ENCODE measurements at places on chromosomes 16 and 17.

DNA sequence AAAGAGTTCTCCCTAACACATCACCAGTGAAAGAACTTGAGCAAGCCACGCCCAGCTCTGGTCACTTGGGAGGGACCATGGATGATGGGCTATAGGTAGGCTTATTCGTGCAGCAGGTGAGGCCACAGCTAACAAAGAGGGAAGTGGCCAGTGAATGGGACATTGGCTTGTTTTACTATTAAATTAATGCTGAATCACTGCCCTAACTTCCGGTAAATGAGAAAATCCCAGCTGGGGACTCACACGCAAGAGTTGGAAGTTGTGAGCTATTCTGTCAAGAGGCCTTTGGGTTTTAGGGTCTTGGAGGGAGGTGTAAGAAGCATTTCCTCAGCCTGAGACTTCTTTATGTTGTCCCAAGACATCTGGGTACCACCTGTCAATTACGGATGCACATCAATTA is 315.3 kb downstream of the XYLT1 start:
- no peak for DNase-seq

DNA sequence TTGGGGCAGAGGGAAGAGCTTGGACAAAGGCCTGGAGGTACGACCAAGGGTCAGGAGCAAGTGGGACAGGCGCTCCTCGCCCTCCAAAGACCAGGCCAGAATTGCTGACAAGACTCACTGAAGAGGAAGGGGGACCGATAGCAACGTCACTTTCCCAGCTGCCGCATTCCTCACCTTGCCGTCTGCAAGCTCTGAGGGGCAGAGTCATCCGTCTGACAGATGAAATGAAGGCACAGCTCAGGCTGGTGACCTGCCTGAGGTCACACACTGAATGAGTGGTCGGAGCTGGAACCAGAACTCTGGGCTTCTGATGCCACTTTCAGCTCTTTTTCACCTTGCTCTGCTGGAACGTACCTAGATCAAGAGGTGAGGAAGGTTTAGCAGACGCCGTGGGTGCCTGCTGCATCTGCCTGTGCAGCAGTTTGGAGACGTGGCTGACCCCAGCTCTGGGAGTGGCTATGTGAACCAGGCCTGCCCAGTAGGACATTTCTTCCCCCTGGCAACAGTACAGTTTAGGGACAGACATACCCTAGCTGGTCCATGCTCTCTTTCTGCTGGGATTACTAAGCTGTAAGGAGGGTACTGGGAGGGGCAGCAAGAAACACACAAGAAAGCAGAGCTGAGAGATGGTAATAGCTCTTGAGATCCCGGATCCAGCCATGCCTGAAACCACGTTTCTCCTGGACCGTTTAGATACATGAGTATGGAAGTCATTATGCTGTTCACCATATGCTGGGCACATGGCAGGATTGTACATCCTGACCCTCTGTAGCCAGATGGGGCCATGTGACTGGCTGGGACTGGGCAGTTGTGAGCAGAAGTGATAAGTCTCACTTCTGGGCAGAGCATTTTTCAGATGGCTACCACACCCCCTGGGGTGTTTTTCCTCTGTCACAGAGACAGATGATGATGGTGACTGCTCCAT is 50.9 kb downstream of the IL21R start:
- DNase-seq = no peak

- DNase-seq = no peak
Observed at GRCh38 chr16:17552351-17552750, 81.6 kb upstream of the XYLT1 start.

GRCh38 chr16:17034477-17035252 is 436.1 kb downstream of the XYLT1 start:
- DNase-seq = no peak

- DNase-seq = no peak
Observed at GRCh38 chr16:86219655-86220445, 290.5 kb upstream of the FOXF1 start.

DNA sequence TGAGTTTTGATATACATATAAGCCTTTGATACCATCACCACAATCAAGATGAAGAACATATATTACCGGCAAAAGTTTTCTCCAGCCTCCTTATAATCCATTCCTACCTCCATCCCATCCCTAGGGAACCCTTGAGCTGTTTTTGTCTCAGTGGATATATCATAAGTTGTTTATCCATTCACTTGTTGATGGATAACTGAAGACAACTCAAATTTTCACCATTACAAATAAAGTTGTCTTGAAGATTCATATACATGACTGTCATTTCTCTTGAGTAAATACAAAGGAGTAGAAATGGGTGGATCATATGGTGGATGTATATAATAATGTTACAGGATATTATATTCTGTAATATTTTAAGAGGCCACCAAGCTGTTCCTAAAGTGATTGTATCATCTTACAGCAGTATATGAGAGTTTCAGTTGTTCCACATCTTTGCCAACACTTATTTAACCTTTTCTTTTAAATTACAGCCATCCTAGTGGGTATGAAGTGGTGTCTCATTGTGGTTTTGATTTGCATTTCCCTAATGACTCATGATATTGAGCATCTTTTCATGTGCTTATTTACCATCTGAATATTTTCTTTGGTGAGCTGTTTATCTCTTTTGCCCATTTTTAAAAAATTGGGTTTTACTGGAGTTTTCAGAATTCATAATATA is 17.4 kb downstream of the NF1 start:
- no peak for DNase-seq

Data from amniotic stem cell (primary cell).